ENCODE measurements at places on chromosomes 2 and 18. TPM values are rescaled to one million over a fixed set of nuclear protein-coding genes. Genes with fewer than 3 reads are reported as not detected.

DNA sequence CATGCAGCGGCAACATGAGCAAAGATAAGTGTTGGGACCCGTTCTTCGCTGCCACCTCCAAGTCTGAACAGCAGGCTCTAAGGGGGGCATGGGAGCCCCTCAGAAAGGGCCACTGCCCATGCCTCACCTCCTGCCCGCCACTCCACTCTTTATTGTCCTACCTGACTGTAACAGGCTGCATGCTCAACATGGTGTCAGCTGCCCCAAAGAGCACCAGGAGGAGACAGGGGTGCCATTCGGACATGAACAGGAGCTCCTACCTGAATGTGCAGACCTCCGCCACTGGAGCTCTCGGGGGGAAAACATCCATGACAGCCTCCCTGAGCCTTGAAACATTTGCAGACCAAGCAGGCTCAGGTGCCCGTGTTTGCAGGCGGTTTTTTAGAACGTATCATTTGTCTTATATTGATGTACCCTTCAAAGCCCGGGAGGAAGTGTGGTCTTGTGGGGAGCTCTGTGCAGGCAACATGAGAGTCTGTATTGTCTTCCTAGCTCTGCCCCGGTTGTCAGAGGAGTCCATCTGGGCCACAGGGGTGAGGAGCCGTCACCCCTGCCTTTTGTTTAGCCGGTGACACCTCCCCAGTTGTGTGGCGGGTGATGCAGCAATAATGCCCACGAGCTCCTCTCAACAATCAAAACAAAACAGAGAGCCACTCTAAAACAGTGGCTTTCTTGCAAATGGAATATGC is 35.1 kb upstream of the CD8A start:
- H3K27me3 ChIP-seq: no peaks in the 10 kb centered on the region
- no peak overlapping the region for H3K27ac ChIP-seq
- H3K36me3 ChIP-seq: no peaks in the 10 kb centered on the region
- H3K4me3 ChIP-seq: no peak overlapping the region

DNA sequence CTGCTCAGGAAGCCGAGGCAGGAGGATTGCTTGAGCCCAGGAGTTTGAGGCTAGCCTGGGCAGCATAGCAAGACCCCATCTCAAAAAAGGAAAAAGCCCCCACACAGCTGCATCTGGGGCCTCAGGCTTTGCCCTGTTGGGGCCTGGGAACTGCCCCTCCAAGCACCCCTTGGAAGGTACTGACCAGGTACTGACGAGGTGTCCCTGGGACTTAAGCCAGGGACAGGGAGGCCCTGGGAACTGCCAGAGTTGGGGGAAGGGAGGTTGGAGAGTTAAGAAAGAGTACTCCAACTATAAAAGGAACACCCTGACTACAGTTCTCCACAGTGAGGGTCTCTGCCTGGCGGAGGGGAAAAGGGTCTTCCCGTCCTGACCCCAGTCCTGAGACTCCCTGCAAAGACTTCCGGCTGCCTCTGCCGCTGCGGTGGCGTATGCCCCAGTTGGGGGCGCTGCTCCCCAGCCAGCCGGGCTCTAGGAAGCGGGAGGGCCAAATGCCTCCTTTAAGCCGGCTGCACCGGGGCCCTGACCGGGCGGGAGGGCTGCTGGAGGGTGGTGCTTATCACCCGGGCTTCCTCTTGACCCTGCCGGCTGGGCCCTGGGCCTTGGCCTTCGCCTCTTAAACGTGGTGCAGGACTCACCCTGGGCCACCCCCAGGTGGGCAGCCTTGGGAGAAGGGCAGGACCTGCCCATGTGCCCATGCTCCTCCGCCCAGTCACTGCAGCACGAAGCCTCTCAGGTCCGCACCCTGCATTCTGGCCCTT is 12.8 kb downstream of the SLC30A3 start:
- H3K4me1 ChIP-seq: no peaks in the 10 kb centered on the region
- DNase-seq: peak; percentile 43
- no peak overlapping the region for H3K27ac ChIP-seq
- H3K36me3 ChIP-seq: no peaks in the 10 kb centered on the region

DNA sequence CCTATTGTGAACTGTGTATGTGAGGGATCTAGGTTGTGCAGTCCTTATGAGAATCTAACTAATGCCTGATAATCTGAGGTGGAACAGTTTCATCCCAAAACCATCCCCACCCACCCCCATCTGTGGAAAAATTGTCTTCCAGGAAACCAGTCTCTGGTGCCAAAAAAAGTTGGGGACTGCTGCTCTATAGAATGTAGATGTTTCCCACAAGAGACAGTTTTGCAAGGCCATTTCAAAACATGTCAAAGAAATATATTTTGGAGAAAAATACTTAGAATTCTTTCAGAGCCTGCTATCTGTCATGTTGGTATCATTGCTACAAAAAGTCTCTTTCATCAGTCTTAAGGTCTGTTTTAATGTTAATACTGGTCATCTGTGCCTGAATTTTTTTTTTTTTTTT is 4.1 kb upstream of the SLC39A10 start:
- H3K4me3 ChIP-seq: no peak overlapping the region
- DNase-seq: no peak
- H3K27me3 ChIP-seq: no peaks in the 10 kb centered on the region
- H3K27ac ChIP-seq: no peak overlapping the region
- no peaks in the 10 kb centered on the region for H3K4me1 ChIP-seq
- H3K36me3 ChIP-seq: no peaks in the 10 kb centered on the region

- no peak for DNase-seq
- H3K27ac ChIP-seq: peak overlapping the region; percentile 44
- H3K36me3 ChIP-seq: no peaks in the 10 kb centered on the region
- no peaks in the 10 kb centered on the region for H3K27me3 ChIP-seq
- H3K4me1 ChIP-seq: peaks cover 86% of the 10 kb centered on the region
Observed at GRCh38 chr2:160336635-160337034, 136.6 kb upstream of the ITGB6 start.

GRCh38 chr2:102141011-102141943 is 1.3 kb upstream of the IL1R1 start:
- peaks cover 23% of the 10 kb centered on the region for H3K4me1 ChIP-seq
- H3K27me3 ChIP-seq: no peaks in the 10 kb centered on the region
- peak overlapping the region; percentile 55 for H3K4me3 ChIP-seq
- H3K36me3 ChIP-seq: no peaks in the 10 kb centered on the region

DNA sequence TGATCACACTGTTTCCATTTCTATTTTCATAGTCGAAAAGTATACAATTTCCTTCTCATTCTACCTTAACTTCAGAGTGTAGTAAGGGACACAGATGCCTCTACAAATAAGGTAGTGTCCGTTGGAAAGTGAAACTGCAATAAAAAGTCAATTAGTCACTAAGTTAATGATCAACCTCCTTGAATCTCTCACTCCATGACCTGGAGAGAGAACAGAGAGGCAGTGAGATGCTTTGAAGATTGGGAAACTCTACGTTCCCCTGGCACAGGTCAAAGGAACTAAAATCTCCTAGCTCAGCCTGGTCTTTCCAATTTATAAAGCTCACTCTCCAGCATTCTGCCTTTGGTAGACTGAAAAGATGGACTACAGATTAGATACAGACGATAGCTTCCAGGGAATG is 153.8 kb upstream of the ACAA2 start:
- no peak for DNase-seq
- H3K27me3 ChIP-seq: peaks cover 4% of the 10 kb centered on the region
- H3K4me1 ChIP-seq: no peaks in the 10 kb centered on the region
- no peak overlapping the region for H3K27ac ChIP-seq
- H3K36me3 ChIP-seq: no peaks in the 10 kb centered on the region
- no peak overlapping the region for H3K4me3 ChIP-seq

Gene GATA6
- total RNA-seq: 90.3 TPM

GRCh38 chr2:160561551-160562295 is 68.1 kb upstream of the RBMS1 start:
- no peak for DNase-seq
- no peaks in the 10 kb centered on the region for H3K4me1 ChIP-seq
- H3K4me3 ChIP-seq: no peak overlapping the region
- no peaks in the 10 kb centered on the region for H3K36me3 ChIP-seq
- no peak overlapping the region for H3K27ac ChIP-seq
- no peaks in the 10 kb centered on the region for H3K27me3 ChIP-seq

Gene ATOH8
- total RNA-seq: 18.5 TPM

- DNase-seq: no peak
- no peaks in the 10 kb centered on the region for H3K4me1 ChIP-seq
- no peaks in the 10 kb centered on the region for H3K36me3 ChIP-seq
- H3K27ac ChIP-seq: no peak overlapping the region
- no peak overlapping the region for H3K4me3 ChIP-seq
Observed at GRCh38 chr2:156489750-156490465, 53.7 kb downstream of the GPD2 start.

DNA sequence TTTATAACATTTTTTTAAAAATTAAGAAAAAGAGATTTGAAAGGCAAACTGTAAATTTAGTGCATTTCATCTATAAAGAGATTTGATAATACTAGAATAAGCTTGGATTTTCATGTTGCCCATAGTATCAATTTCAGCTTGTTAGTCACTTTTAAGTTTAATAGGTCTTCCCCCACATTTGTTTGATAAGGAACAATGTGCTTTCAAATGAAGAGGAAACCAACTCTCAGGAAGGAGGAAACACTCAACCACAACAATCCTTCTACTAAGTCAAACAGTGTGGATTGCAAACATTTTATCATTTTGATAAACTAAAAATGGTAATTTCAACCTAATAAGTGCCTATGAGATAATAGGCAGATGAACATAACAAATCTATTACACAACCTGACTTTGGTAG is 397.1 kb upstream of the CDH20 start:
- H3K36me3 ChIP-seq: no peaks in the 10 kb centered on the region
- no peaks in the 10 kb centered on the region for H3K4me1 ChIP-seq
- no peak overlapping the region for H3K27ac ChIP-seq
- no peak overlapping the region for H3K4me3 ChIP-seq

GRCh38 chr2:216355711-216356110 is 16.6 kb downstream of the MARCHF4 start:
- H3K4me1 ChIP-seq: no peaks in the 10 kb centered on the region
- H3K36me3 ChIP-seq: no peaks in the 10 kb centered on the region
- H3K27ac ChIP-seq: no peak overlapping the region
- no peak overlapping the region for H3K4me3 ChIP-seq

DNA sequence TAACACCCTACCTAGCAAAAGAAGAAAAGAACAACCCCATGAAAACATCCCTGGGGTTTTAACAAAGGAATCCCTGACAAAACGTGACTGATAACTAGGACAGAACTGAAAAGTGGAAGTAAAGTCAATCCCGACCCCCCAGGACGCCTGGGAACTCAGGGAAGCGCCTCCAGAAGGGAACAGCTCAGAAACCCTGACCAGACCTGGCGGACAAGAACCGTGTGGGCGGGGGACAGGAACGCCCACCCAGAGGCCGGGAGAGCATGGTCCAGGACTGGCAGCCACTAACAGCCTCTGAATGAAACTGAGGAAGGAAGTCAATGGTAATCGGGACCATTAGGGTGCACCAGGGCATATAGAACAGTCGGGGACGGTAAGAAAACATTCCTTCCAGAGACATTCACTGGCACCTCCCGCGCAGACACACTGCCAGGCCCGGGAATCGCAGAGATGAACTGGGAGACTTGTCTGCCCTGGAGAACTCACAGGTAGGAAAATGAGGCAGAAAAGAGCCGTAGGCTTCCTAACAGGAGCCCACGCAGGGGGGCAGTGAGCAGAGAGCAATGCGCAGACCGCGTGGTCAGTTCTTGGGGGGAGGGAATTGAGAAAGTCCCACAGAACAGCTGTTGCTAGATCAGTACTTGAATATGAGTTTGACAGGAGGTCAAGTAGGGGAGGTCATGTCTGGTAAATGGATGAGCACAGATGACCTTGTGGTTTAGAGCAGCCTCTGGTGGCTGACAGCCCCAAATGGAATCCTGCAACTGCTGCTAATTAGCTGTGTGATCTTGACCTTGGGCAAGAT is 1.3 kb upstream of the TBC1D8 start:
- peaks cover 23% of the 10 kb centered on the region for H3K4me1 ChIP-seq
- H3K27me3 ChIP-seq: no peaks in the 10 kb centered on the region
- peak overlapping the region; percentile 62 for H3K4me3 ChIP-seq
- H3K27ac ChIP-seq: peak overlapping the region; percentile 97
- peak; percentile 59 for DNase-seq

DNA sequence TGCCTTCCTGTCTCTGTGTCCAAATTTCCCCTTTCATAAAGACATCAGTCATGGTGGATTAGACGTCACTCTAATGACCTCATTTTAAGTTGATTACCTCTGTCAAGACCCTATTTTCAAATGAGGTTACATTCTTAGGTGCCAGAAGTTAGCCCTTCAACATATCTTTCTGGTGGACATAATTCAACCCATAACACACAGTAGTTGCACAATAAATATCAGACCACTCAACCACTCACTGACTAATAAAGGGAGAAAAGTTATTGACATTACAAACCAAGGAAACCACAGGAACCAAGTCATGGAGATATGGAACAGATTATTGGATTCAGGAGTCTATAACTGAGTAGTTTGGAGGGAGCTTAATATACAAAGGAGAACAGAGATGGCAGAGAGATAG is 377.4 kb upstream of the ACVR2A start:
- no peak overlapping the region for H3K4me3 ChIP-seq
- H3K36me3 ChIP-seq: no peaks in the 10 kb centered on the region
- no peaks in the 10 kb centered on the region for H3K27me3 ChIP-seq
- no peaks in the 10 kb centered on the region for H3K4me1 ChIP-seq

GRCh38 chr2:44055664-44056063 is 59.9 kb upstream of the LRPPRC start:
- no peaks in the 10 kb centered on the region for H3K36me3 ChIP-seq
- no peaks in the 10 kb centered on the region for H3K27me3 ChIP-seq
- H3K4me1 ChIP-seq: no peaks in the 10 kb centered on the region
- H3K4me3 ChIP-seq: no peak overlapping the region

DNA sequence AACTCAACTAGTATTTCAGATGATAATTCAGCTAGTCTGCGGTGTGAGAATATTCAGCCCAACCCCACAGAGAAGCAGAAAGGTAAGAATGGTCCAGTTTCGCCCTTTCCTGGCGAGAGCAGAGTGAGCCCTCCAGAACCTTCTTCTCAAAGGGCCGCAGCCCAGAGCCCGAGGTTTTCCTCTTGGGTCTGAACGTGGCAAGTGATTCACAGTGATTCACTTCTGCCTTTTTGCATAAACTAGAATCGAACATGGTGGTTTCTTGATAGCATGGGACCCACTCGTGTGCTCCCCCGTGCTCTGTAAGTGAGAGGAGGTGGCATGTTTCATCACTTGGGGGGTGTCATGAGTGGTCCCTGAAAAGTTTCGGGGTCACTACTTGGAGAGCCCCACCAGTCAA is 24.2 kb downstream of the TRAF3IP1 start:
- no peak overlapping the region for H3K27ac ChIP-seq
- H3K36me3 ChIP-seq: peaks cover 21% of the 10 kb centered on the region
- no peaks in the 10 kb centered on the region for H3K4me1 ChIP-seq
- H3K4me3 ChIP-seq: no peak overlapping the region

- peak overlapping the region; percentile 39 for H3K4me3 ChIP-seq
- H3K4me1 ChIP-seq: peaks cover 66% of the 10 kb centered on the region
- no peaks in the 10 kb centered on the region for H3K36me3 ChIP-seq
- H3K27ac ChIP-seq: no peak overlapping the region
- H3K27me3 ChIP-seq: peaks cover 99% of the 10 kb centered on the region
- no peak for DNase-seq
Observed at GRCh38 chr2:174337337-174338146, 2.8 kb downstream of the SP9 start.

Gene TSPYL6
- not detected for total RNA-seq

GRCh38 chr18:41864216-41864615 is 90.8 kb upstream of the PIK3C3 start:
- H3K27ac ChIP-seq: no peak overlapping the region
- H3K4me3 ChIP-seq: no peak overlapping the region
- no peak for DNase-seq
- H3K4me1 ChIP-seq: no peaks in the 10 kb centered on the region
- H3K27me3 ChIP-seq: no peaks in the 10 kb centered on the region
- H3K36me3 ChIP-seq: no peaks in the 10 kb centered on the region

All from heart left ventricle (tissue), 16 donors.